HFFc6 (cell line): ENCODE measurements at places on chromosomes 12 and 14. TPM values are rescaled to one million over a fixed set of nuclear protein-coding genes. Genes with fewer than 3 reads are reported as not detected.

DNA sequence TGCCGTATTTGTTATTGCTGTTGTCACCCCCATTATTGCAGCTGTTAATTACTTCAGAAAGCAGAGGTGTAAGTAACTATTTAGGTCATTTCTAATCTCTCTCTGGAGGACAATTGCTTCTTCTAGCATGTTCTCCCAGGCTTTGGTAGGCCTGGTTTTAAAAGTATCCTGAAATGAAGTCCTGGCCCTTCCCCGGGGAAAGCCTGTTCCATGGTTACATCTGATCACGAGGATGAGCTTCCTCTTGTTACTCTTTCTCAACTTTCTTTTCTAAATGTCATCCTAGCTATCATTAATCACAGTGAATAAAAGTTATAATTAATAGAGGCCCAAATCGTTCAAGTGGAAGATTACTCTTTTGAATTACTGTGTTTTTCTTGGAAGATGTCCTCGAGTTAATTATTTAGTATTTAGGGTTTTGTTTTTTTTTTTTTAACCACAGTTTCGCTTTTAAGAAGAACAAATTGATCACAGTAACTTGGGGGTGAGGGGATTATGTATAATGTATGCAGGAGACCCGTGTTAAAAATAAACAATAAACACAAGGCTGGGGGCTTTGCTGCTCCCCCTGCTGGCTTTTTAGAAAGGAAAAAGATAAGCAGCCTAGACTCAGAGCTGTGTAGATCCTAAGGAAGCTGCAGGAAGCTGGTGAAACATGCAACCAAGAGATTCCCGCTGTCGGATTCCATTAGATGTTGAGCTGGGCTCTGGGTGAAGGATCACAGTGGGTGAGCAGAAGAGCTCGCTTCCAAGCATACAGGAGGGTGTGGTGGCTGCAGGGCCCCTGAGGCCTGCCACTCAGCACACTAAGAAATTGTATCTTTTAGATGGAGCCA lies 420.1 kb downstream of the FUT8 start:
- no peak overlapping the region for H3K27ac ChIP-seq
- peaks cover 31% of the 10 kb centered on the region for H3K27me3 ChIP-seq

DNA sequence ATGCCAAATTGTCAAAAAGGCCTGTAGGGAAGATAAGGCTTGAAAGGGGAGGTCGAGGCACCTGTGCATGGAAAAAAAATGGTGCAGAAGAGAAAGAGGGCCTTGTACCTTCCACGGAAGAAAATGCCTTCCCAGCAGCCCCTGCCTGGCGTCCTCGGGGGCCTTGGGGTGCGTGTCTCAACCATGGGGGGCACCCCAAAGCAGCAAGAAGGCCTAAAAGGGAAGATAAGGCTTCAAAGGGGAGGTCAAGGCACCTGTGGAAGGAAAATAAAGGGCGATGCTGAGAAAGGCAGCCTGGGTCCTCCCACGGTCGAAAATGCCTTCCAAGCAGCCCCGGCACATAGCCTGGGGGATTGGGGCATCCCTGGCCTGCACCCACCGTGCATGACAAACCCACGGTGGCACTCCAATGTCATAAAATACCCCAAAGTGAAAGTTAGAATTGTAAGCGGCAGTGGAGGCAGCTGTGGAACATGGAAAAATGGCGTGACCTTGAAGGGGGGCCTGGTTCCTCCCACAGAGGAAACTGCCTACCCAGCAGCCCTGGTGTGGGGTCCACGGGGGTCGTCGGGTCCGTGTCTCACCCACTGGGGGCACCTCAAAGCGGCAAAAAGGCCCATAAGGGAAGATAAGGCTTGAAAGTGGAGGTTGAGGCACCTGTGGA lies 275.0 kb downstream of the ALG10 start:
- no peak for DNase-seq
- H3K4me1 ChIP-seq: no peaks in the 10 kb centered on the region
- H3K27ac ChIP-seq: no peak overlapping the region
- peaks cover 3% of the 10 kb centered on the region for H3K27me3 ChIP-seq
- H3K36me3 ChIP-seq: peaks cover 17% of the 10 kb centered on the region

Gene MGAT4C
- total RNA-seq: not detected in 3 replicates

DNA sequence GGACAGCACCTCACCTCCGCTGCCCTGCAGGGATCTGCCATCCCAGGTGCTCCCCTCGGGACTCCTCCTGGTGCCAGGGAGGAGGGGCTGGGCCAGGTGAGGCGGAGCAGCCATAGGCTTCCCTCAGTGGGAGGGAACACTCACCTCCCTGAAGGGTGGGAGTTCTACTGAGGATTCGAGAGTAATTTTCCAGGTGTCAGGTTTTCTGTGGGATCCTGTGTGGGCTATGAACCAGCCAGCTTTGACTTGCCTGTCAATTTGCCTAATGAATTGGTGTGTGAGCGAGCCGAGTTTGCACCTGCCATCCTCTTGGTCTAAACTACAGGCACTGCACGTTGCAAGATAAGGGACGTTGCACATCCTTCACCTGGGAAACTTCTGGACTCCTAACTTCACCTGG lies 50.3 kb downstream of the NOC4L start:
- no peaks in the 10 kb centered on the region; the same call in 1 of the 2 replicates for H3K4me1 ChIP-seq
- H3K27me3 ChIP-seq: peaks cover 4% of the 10 kb centered on the region
- H3K36me3 ChIP-seq: peaks cover 12% of the 10 kb centered on the region
- no peak for DNase-seq

GRCh38 chr14:75877292-75877691 lies 104.5 kb downstream of the TGFB3 start:
- H3K36me3 ChIP-seq: peaks cover 4% of the 10 kb centered on the region; the same call in 1 of the 2 replicates
- H3K27ac ChIP-seq: peak overlapping the region; percentile 84
- no peaks in the 10 kb centered on the region for H3K27me3 ChIP-seq
- H3K4me1 ChIP-seq: peaks cover 56% of the 10 kb centered on the region
- H3K4me3 ChIP-seq: peak overlapping the region; percentile 32; the same call in 1 of the 2 replicates

- no peak for DNase-seq
- H3K27ac ChIP-seq: no peak overlapping the region
- peaks cover 5% of the 10 kb centered on the region; the same call in 1 of the 2 replicates for H3K4me1 ChIP-seq
- H3K4me3 ChIP-seq: no peak overlapping the region
- H3K27me3 ChIP-seq: peaks cover 26% of the 10 kb centered on the region
Observed at GRCh38 chr14:64693810-64694165, 10.4 kb upstream of the PLEKHG3 start.
